ENCODE measurements at places on chromosomes 12 and 14. TPM values are rescaled to one million over a fixed set of nuclear protein-coding genes. Genes with fewer than 3 reads are reported as not detected.
A peak's percentile ranks its signal among the peaks of the same experiment; 100 is the strongest.

DNA sequence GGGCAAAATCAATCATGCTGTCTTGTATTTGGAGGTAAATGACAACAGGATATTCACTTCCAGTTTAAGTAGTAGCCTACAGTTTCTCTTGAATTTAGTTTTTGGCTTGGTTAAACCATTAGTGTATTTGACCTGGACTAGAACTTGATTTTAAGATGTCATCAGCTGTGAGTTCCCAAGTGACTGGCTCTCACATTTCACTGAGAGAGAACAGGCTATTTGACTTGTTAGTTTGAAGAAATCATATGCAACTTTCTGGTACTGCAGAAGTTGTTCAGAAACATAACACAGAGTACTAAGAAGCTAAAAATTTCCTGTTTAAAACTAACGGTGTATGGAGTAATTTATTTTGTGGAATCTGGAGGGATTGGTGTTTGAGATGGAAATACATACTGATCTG lies 22.3 kb downstream of the MNAT1 start:
- no peak for DNase-seq

- DNase-seq = no peak
Observed at GRCh38 chr12:131903270-131904255, 9.1 kb downstream of the ULK1 start.

RNASE4 gene
- total RNA-seq = 20.0 TPM

GRCh38 chr12:119169150-119169549 lies 9.6 kb upstream of the HSPB8 start:
- DNase-seq = no peak

MGP gene
- total RNA-seq = 2.0 TPM

ITGA7 gene
- total RNA-seq = 130 TPM

DNA sequence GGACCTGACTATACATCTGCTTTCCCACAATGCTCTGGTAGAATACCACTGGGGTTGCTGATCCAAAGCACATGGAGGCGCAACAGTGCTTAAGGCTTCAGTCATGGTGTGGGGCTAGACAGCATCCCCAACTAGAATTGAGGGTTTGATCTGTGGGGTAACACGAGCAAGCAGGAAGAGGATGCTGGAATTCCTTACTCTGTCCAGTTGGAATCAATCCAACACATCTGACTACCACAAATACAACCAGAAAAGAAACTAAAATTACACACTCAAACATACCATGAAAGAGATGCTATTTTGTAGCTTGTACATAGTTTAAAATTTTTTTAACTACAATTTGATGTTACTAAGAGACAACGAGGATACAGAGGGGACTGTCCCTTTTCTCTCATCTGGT lies 40.4 kb upstream of the GTF2A1 start:
- DNase-seq = peak; percentile 16

DNA sequence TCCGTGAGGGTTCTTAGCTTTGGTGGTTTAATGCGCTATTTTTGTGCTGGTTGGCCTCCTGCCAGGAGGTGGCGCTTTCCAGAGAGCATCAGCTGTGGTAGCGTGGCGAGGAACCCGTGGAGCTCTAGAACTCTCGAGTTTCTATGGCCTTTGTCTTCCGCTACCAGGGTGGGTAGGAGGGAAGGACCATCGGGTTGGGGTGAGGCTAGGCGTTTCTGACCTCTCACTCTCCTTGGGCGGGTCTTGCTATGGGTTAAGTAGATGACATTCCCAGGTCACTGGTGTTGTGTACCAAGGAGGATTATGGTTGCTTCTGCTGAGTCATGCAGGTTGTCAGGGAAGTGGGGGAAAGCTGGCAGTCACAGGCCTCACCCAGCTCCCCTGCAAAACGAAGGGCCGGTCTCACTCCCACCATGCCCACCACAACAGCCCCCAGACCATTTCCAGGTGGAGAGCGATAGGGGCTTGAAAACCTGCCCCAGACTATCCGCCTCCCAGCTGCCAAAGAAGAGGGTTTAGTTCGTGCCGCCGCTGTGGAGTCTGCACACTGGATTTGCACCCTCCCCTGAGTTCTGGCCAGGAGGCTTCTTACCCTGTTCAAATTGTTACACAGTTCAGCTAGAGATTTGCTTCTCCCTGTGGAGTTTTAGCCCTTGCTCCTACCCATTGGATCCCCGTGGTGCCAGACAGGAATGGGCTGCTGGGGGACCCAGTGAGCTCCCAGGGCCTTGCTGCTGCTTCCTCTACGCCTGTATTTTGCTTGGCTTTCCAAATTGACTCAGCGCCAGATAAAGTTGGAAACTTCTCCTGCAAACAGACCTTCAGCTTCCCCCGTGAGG lies 21.9 kb downstream of the RNFT2 start:
- no peak for DNase-seq

DNA sequence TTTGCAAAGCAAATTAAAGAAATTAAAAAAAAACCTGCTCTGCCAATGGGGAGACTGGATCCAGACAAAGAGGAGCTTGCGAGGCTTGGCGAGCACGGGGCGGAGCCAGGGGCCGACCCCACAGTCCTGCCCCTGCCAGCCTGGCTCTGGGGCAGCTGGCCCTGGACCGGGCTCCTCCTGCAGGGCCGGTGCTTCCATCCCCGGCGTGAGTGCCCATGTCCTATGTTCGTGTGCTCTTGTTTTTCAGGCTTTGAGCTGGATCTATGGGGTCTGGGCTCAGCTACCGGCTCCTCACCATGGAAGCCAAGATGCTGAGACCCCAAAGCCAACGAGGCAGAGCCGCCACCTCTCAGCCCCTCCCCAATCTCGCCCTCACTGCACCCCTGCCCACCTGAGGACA lies 176.8 kb downstream of the KIF26A start:
- DNase-seq = no peak

- DNase-seq = no peak
Observed at GRCh38 chr14:96503306-96503679, 1.1 kb downstream of the PAPOLA start.

DNA sequence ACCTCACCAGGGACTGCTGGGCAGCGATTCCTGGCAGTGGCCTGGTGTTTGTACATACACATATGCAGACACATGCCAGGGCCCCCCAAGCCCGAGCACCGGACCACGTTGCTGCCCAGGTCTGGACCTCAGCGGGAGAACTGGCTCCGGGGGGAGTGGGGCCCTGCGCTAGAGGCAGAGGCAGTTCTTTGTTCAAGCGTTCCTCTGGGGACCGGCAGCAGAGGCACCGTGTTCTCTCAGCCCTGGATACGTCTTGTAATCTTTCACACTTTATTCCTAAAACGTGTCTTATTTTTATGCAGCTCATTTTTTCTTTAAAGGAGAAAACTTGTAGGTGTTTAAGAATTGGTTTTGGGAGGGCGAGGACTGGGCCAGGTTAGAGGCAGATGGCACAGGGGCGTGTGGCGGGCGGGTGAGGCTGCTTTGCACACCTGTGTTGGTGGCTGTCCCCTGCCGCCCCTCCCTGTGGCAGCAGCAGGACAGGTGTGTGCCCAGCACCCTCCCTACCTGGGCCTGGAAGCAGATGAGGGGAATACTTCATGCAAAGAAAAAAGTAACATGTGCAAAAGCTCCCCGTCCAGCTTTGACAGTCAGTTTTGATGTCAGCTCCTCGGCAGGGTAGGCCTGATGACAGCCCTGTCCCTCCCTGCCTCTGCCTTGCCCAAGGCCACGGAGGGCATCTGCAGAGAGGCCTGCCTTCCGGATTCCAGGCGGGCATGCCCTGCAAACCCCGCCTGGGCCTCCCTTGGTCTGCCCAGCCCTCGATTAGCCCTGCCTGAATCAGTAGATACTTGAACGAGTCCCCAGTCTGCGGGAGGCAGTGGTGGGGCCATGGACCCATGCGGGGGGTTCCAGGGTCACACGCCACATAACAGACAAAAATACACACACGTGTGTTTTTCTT lies 7.0 kb upstream of the PUS1 start:
- no peak for DNase-seq

GRCh38 chr12:44015333-44015941 lies 179.6 kb downstream of the TMEM117 start:
- DNase-seq = peak; percentile 77

DNA sequence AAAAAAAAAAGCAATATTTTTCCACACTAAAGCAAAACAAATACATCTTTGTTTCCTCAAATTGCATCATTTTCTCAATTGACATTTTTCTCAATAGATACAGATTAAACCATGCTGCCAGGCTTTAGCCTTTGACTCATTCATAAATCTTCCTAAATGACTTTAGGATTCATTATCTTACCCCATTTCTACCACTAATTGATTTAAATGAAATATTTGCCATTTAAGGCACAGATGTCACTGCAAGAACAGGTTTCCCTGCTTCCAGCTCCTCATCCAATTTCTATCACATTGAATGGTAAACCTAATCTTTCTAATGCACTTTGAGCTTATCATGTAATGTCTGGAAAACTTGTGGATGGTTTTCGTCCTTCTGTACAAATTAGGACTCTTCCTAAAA lies 298.7 kb downstream of the RPL10L start:
- no peak for DNase-seq

DNA sequence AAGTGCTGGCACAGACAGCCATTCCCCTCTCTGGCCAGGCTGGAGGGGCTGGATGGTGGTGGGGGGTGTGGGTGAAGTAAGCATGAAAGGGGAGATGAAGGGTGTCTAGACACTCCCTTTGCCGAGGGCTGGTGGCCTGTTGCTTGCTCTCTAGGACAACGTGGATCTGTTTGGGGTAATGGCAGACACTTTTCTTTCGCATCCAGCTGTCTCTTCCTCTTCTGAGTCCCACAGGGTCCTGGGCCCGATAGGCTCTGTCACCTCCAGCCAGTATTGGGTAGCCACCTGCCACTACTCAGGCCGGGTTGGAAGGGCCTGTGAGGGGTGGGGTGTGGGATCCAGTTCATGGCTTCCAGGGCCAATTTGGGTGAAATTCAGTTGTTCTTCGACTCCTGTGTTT lies 218.1 kb downstream of the CACNA1C start:
- DNase-seq = no peak

DNA sequence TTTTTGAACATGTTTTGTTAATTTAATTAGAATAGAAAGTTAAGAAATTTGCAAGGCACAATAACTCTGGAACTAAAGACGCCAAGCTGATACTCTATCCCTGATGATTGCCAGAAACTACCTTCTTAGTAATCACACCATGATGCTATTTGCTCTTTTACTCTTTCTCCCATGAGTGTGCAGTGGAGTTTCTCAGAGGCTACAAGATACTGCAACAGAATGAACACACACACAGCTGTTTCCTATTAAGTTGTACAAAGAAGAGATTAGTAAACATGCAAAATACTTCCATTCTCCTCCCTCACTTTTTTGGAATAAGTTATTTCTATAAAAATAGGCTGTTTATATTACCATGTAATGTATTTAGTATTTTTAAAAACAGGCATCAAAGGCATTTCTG lies 1367.5 kb downstream of the AACS start:
- DNase-seq = no peak
